ENCODE measurements at places on chromosomes 11 and 22.
A peak's percentile ranks its signal among the peaks of the same experiment; 100 is the strongest.

- DNase-seq: peak; percentile 25
These were observed 120.5 kb upstream of the RASSF10 start for GRCh38 chr11:12888525-12889158.

DNA sequence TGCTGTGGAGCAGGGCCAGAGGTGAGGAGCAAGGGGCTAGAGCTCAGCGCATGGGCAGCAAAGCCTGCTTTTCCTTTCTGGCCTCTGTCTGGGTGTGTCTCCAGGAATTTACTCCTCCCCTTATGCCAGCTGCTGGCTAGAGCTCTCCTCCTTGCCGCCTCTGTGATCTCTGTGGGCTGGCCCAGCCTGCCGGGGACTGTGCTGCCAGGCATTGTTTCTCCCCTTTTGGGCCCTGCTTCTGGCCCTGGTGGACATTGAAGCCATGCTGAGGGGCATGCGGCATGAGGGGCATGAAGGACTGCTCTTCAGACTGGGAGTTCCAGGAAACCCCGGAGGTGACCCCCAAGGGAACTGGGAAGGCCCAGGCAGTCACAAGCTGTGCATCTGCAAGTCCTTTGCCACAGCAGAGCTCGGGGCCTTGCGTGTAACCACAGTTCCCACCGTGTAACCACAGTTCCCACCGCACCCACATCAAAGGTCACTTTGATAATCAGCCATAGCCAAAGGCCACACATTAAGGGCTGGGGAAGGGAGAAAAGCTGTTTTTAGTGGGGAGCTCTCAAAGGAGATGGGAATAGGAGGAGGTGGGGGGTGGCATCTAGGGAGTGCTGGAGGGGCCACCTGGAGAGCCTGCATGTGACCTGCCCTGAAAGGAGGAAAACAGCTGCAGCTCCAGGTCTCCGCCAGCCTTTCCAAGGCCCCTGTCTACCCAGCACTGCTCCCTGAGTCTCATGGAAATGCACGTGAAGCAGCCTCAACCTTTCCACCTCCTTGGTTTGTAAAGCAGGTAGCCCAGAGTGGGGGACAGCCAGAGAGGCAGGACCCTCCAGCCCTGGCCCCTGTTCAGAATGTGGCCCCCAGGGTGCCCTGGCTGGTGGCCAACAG, 62.3 kb downstream of the PPFIBP2 start:
- no peak for DNase-seq

DNA sequence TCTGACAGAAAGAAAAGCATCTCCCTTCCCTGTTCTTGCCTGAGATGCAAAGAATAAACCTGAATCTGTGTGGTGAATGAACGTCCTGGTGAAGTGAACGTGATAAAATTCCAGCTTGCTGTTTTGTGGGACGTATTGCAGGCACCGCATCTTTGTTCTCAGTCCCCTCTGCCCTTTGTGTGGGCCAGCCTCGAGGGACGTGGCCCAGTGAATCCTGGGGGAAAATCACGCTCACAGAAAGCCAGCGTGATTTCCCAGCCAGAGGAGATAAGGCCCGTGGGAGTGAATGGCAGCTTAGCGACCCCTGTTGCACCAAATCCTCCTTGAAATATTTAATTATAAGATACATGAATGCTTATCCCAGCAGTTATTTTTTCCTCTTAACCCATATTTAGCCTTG, 129.1 kb downstream of the COMMD9 start:
- no peak for DNase-seq

DNA sequence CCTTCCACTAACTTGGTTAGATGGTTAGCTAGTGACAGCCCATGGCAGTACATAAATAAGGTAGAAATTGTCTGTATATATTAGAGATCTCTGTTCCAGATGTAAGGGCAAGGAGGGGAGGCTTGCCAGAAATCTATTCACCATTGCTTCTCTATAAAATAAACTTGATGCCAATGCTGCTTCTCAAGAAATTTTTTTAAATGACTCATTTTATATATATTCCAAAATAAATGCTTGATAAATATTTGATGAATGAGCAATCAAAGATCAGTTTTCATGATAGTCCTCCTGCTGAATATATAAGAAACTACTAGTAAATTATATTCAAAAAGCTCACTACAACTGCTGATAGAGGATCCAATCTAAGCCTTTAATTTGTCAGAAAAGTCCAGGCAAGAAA, 710.6 kb upstream of the CCDC179 start:
- no peak for DNase-seq

DNA sequence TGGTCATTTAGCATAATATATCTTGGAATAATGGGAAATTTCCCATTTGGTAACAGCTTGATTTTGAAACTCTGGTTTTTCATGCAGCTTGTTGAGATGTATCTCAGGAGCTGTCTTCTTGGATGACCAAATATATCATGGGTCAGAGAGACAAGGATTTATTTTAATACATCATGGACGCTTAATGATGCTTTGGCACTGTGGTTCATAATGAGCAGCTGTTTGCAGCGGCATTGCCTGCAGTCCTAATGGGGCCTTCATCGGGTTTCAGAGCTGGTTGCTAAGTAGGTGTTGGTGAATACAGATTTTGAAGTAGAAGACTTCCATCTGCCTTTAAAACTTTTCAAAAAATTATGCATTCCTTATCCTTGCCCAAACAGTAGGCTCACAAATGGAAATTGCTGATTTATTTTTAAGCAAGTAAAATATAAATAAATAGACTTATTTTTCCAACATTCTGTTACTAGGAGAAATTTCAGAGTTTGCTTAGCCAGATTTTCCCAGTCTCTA, 389.5 kb upstream of the FAT3 start:
- no peak for DNase-seq
